Pancreas (tissue), 10 donors: ENCODE measurements at places on chromosomes 6 and 20.

DNA sequence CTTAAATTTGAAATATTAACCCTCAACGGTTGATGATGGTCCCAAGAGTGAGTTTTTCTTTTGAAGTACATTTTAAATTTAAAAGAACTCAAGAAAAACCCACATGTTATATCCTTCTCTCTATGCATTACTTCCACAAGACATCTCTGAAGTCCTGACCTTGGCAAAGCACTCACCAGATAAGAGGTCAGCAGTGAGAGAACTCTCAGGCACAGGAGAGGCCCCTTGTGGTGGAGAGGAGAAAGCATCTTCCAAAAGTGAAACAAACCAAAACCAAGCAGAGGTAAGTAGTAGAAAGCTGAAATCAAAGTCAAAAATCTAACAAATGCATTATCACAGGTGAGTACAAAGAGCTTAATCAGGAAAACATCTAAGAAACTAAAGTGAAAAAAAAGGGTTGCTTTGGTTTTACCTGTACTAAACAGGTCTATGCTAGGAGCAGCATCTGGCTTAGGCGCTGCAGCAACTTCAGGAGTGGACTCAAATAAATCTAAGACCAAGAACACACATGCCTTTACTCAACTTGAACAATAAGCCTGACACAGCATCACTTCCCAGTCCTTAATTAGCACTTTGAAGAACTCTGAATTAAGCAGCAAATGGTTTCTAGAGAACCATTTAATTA, 80.5 kb downstream of the PRSS35 start:
- DNase-seq: no peak

GRCh38 chr20:63765902-63766301, 26.3 kb downstream of the SLC2A4RG start:
- no peak for DNase-seq

GRCh38 chr6:110476046-110476849, at the start of gene SLC22A16:
SLC22A16 (minus strand) TSS chr6:110476613; CDS start chr6:110476574, 39 bp downstream.
- DNase-seq: peak; percentile 63

- DNase-seq: no peak
Measured at GRCh38 chr6:79694156-79694555, 63.0 kb downstream of the SH3BGRL2 start.

DNA sequence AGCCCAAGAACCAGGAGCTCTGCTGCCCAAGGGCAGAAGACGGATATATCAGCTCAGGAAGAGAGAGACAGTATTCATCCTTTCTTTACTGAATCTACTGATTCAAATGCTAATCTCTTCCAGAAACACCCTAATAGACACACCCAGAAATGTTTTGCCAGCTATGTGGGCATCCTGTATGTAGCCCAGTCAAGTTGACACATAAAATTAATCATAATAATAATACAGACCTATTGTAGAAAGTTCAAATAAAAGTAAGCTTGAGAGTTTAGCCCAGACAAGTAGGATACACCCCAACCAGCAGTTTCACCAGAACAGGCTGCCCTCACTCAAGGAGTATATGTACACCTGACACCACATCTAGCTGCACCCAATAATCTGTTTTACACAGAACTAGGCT, 73.9 kb upstream of the VGLL2 start:
- no peak for DNase-seq

- no peak for DNase-seq
Measured at GRCh38 chr6:14105547-14105946, 12.0 kb upstream of the CD83 start.

DNA sequence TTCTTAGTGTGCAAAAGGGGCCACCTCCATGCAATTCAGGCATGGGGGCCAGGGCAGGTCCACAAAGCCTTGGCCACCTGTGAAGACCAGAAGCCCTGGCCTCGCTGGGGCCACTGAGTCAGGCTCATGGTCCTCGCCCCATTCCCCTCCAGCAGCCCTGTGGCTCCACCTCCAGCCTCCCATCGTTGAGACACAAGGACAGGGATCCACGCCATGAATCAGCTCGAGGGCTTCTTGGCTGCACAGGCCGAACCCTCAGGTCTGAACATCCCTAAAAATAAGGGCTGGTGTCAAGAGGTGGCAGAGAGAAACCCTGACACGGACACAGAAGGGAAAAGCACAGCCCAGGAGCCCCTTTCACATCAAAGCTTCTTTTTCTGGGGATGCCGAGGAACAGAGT, 68.6 kb upstream of the QKI start:
- no peak for DNase-seq

DNA sequence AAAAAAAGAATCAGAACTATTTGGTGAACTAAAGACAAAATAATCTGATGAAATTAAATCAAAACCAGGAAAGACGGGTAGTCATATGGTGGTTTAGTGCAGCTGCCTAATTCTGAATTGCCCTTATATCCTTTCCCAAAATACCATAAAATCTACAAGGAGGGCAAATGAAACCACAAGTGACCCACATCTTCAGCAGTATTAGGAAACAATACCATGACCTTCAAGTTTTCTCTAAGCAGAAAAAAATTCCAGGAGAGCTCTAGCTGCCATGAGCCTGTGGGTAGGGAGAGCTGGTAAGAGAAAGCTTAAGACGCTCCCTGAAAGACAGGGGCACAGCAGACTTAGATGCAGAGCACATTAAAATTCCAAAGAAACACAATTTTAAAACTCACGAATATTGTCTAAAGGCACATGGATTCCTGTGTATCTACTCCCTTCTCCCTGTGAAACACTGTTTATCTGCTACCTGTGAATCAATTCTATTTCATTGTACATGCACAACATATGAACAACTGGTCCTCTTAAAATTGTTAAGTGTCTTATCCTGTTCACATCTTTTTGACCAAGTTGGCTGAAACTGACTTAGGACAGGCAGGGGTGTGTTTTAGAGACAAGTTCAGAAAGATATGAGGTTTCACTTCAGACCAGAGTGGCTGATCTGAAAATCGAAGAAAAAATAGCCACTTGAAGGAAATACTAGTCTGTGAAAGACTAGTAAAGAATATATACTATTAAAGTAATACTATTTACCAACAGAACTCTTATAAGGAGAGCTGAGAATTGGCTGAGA, 153.6 kb upstream of the SHLD1 start:
- no peak for DNase-seq

- peak; percentile 48 for DNase-seq
Measured at GRCh38 chr6:2875359-2876191, 27.5 kb downstream of the SERPINB9 start.

- no peak for DNase-seq
Measured at GRCh38 chr6:143620447-143620846, 57.3 kb upstream of the PHACTR2 start.

- DNase-seq: no peak
Measured at GRCh38 chr6:7215131-7215530, 97.9 kb downstream of the SSR1 start.

DNA sequence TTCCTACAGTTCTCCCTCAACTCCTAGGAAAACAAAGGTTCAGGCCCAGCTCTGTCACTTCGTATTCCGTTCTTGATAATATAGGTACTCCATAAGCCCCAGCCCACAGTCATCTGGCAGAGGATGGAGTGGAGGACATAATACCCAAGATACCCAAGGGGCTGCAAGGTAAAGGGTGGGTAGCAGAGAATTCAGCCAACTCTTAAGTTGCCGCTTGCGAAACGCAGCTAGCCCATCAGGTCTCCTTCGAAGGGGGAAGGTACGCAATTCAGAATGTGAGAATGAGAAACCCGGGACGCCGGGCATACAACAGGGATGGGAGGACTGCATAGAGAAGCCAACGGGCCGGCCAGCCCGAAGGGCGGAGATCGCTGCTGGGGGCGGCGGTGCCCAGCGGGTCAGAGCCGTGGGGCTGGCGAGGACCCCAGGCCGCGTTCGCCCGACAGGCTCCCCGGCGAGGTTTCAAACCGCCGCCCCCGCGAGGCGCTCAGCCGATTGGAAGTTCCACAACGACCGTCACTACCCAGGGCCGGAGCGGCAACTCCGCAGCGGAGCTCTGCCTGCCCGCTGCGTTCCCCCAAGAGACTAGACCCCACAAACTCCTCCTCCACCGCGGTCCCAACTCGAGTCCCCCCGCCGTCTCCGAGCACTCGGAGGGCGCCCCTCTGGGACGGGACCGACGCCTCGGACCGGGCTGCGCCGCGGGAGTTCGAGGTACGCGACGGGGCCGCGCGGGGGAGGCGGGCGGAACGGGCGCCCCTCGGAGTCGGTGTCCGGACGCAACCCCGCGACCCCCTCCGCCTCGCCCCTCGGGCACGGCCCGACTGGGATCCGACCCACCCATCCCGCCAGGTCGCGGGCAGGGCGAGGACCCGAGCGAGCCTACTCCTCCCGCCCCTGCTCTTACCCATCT, 911 bp downstream of the CDK19 start:
- DNase-seq: peak; percentile 37

DNA sequence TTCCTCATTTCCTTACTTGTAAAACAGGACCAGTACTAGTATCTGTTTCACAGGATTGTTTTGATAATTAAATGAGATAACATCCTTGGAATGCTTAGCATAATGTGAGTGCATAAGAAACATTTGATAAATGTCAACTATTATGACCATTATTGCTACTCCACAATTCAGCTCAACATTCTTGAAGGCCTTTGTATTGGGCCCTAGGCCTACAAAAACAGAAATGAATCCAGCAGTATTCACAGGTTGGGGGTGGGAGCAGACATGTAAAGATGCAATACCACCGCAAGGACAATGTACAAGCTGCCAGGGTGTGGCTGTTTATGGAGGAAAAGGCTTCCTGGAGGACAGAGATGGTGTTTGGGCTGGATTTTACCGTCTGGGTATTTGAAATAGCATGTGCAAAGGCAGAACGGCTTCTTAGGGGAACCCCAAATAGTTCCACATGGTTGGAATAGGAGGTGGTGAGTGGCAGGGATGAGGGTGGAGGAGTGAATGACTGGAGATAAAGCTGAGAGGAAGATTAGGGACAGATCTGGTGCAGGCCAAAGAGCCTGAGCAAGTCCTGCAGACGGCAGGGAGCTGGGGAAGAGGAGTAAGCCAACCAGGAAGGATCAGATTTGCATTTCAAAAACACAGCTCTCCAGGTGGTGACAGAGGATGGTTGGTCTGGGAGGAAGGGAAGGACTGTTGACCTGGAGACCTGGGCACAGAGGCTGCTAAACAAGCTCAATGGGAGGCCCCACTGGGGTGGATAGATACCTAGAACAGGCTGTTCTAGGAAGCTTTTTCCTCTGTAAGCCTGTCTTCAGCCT, 57.0 kb upstream of the EPB41L1 start:
- no peak for DNase-seq

GRCh38 chr6:84764332-84765049, at the start of gene TBX18:
TBX18 (minus strand) TSS chr6:84764598; CDS start chr6:84764181, 417 bp downstream.
- DNase-seq: peak; percentile 69

GRCh38 chr6:164507206-164507940, 802.0 kb downstream of the C6orf118 start:
- no peak for DNase-seq

GRCh38 chr6:96621983-96622382, 59.1 kb downstream of the FHL5 start:
- DNase-seq: no peak

- DNase-seq: no peak
Measured at GRCh38 chr6:163954088-163954775, 539.7 kb downstream of the QKI start.

- no peak for DNase-seq
Measured at GRCh38 chr6:119493980-119494379, 144.4 kb upstream of the MAN1A1 start.

GRCh38 chr20:34564833-34565232, 6.3 kb downstream of the MAP1LC3A start:
- DNase-seq: no peak

DNA sequence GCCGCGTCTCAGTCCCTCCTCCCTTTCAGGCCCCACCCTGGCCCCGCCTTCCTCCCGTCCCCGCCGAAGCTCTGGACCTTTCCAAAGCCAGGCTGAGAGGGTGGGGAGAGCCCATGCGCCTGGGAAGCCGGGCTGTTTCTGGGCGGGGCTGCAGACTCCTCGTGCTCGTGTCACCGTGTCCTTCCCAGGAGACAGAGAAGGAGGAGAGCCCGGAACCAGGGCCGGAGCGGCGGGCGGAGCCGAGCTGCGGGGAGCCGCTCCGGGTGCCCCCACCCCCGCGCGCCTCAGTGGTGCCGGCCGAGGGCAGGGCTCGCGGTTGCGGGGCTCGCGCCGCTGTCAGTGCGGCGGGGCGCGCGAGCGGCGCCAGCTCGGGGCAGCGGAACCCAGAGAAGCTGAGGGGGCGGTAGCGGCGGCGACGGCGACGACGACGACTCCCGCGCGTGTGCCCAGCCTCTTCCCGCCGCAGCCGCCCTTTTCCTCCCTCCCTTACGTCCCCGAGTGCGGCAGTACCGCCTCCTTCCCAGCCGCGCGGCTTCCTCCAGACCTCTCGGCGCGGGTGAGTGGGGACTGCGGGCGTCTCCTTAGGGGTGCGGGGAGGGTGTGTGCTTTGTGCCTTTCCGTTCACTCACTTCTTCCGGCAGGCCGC, at the start of gene RALY:
Gene RALY, plus strand, starts transcription at position 336 of the 646 bp plus-strand sequence. CDS start 78,164 bp downstream, outside the sequence.
- peak; percentile 99 for DNase-seq

DNA sequence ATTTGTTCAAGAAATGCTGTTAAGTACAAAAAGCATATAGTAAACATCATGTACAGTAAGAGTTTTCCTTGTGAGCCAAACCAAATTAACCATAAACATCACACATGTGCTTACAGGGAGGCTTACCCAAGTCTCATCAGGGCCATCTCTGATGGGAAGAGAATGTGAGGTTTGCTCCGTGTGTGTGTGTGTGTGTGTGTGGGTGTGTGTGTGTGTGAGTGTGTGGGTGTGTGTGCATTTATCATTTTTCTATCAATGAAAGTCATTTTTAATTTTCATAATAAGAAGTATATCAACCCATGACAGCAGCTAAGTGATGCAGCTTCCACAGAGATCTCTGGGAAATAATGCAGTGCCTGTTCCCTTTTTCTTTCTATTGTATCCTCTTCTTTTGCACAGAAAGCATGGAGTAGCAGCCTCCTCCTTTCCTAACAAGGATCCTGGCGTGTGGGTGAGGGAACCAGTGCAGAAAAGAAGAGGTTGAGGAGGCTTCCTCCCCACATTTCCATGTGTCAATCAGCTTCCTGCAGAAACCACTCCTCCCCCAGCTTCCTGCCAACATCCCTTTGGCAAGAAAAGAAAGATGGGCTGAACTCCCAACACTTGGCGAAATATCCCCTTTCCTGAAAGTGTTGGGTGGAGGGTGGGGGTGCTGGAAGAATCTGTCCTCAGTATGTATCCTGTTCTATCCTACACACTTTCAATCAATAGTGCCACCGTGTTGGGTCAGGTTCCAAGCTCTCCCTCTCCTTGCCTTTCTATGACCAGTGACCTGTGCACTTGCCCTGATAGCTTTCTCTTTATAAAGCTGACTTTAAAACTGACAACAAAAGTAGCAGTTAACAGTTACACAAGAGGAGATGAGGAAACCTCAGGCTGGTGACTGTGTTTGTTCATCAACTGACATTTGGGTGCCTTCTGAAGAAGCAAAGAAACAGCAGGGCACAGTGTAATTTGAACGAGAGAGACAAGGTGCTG, 251.8 kb upstream of the CITED2 start:
- DNase-seq: no peak
